ENCODE measurements at places on chromosomes 5 and 9.

DNA sequence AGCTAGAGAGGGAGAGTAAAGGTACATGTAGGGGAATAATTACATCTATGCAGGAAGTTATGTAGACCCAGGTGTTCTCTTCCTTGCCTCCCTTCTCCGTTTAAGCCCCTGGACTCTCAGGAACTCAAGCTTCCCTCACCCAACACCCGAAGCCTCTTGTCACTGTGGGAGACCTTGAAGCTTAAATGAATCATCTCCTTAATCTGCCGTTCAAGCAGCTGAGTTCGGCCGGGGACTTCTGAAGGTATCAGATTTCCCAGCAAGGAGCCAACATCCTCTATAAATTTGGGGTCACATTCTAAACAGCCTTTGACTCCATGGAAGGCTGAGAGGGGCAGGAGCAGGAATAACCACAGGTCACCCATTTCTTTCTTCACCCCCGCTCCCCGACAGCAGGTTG is 412 bp downstream of the IZUMO3 start:
- no peak overlapping the region for H3K4me3 ChIP-seq
- H3K4me1 ChIP-seq, result no peaks in the 10 kb centered on the region
- DNase-seq, result no peak
- no peak overlapping the region for H3K27ac ChIP-seq
- H3K27me3 ChIP-seq, result no peaks in the 10 kb centered on the region

GRCh38 chr9:85987236-85987635 is 46.3 kb downstream of the NAA35 start:
- H3K4me1 ChIP-seq, result peaks cover 3% of the 10 kb centered on the region
- H3K27ac ChIP-seq, result no peak overlapping the region
- no peaks in the 10 kb centered on the region for H3K36me3 ChIP-seq

GRCh38 chr9:91896097-91896496 is 53.9 kb downstream of the ROR2 start:
- peak; percentile 35 for DNase-seq
- no peak overlapping the region for H3K4me3 ChIP-seq
- peak overlapping the region; percentile 68 for H3K27ac ChIP-seq
- H3K4me1 ChIP-seq, result peaks cover 80% of the 10 kb centered on the region
- no peaks in the 10 kb centered on the region for H3K27me3 ChIP-seq

- peak; percentile 75 for DNase-seq
- peak overlapping the region; percentile 99 for H3K27ac ChIP-seq
- peak overlapping the region; percentile 84 for H3K4me3 ChIP-seq
These were observed 826 bp downstream of the PAIP1 start for GRCh38 chr5:43555895-43556606.

- no peak for DNase-seq
- peaks cover 17% of the 10 kb centered on the region for H3K4me1 ChIP-seq
- H3K27ac ChIP-seq, result no peak overlapping the region
- no peak overlapping the region for H3K4me3 ChIP-seq
- no peaks in the 10 kb centered on the region for H3K36me3 ChIP-seq
- H3K27me3 ChIP-seq, result peaks cover 61% of the 10 kb centered on the region
These were observed 7.5 kb downstream of the LHX6 start for GRCh38 chr9:122221183-122221811.

GRCh38 chr5:126263591-126264184 is 159.5 kb upstream of the GRAMD2B start:
- H3K27ac ChIP-seq, result no peak overlapping the region
- no peaks in the 10 kb centered on the region for H3K4me1 ChIP-seq
- no peaks in the 10 kb centered on the region for H3K36me3 ChIP-seq
- H3K4me3 ChIP-seq, result no peak overlapping the region

- H3K27ac ChIP-seq, result no peak overlapping the region
- H3K27me3 ChIP-seq, result no peaks in the 10 kb centered on the region
- H3K4me3 ChIP-seq, result no peak overlapping the region
These were observed 368.3 kb upstream of the SPATA31A5 start for GRCh38 chr9:60545878-60546385.

DNA sequence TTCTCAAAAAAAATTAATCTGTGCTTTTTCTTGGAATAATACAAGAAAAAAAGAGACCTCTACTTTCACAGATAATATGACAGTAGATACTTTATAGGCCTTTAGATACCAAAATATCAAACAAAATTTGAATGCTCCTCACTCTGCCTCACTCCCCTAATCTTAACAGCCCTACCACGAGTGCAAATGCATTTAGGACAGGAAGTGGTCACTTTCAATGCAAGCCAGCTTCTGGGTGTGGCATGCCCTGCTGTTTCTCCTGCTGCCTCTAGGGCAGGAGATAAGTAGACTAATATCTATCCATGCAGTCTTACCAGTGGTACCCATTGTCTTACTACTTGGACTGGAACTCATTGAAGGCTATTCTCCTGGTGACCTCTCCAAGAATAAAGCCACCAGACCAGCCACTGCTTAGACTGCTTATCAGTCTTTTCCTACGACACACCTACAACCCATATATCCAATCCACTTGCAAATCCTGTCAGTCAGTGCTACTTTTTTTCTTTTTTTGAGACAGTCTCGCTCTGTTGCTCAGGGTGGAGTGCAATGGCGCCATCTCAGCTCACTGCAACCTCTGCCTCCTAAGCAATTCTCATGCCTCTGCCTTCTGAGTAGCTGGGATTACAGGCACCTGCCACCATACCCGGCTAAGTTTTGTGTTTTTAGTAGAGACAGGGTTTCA is 23.0 kb downstream of the FRRS1L start:
- no peaks in the 10 kb centered on the region for H3K36me3 ChIP-seq
- H3K4me1 ChIP-seq, result no peaks in the 10 kb centered on the region
- no peak overlapping the region for H3K4me3 ChIP-seq
- H3K27ac ChIP-seq, result no peak overlapping the region
- H3K27me3 ChIP-seq, result no peaks in the 10 kb centered on the region
- no peak for DNase-seq

Measured in thyroid gland (tissue), 4 donors.